ENCODE measurements at places on chromosomes 6 and 20.

- DNase-seq, result no peak
Measured at GRCh38 chr20:57570145-57570850, 9.4 kb downstream of the PCK1 start.

- no peak for DNase-seq
Measured at GRCh38 chr20:5945963-5946362, 4.4 kb downstream of the TRMT6 start.

DNA sequence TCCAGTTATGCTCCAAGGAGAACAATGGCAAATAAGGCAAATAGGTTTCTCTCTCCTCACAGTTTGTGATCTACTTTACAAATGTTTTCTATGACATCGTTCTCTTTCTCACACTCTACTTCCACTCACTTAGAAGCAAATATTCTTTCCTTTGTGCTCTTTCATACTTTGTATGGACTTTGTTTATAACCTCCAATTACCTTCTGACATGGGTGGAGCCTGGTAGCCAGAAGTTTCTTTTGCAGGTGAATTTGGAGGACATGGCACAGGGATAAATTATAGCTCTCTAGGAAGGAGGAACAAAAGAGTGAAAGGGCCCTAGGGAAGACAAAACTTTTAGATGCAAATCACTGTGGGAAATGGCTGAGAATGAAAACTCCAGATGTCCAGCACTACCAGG is 69.3 kb downstream of the OPN5 start:
- no peak for DNase-seq

- no peak for DNase-seq
Measured at GRCh38 chr6:90448836-90449235, 138.0 kb downstream of the MAP3K7 start.

GRCh38 chr20:36607586-36608387 is 2.2 kb downstream of the RAB5IF start:
- DNase-seq, result no peak

DNA sequence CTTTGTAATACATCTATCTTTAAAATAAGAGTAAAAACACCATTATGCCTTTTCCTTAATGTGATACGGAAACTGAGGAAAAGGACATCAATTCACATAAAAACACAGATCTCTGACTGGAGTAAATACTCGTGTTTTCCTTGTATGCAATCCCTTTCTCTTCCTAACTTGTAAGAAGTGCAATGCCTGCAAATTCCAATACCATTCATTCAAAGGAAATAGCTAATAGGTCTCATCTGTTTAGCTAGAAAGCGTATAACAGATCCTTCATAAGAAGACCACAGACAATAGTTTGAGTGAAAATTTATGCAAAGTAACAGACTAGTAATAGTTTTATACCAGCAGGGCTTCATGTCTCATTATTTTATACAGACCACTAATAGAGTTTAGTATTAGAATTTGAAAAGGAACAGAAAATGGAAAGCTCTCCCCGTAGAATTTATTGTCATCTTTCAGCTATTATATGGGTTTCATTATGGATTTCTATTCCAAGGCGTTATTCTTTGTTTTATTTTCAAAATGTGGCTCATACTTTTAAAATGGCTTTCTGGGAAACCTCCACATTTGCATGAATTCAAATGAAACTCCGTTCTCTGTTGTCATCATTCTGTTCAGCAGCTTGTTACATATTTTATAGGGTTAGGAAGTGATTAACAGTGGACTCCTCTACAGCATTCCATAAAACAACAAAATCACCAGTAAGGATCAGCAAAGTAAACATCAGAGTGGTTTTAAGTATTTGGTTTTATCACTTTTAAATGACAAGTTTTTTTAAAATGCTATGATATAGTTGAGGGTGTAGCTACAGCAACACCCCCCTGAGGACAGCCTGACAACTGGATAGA is 186.7 kb downstream of the BTBD9 start:
- DNase-seq, result no peak

DNA sequence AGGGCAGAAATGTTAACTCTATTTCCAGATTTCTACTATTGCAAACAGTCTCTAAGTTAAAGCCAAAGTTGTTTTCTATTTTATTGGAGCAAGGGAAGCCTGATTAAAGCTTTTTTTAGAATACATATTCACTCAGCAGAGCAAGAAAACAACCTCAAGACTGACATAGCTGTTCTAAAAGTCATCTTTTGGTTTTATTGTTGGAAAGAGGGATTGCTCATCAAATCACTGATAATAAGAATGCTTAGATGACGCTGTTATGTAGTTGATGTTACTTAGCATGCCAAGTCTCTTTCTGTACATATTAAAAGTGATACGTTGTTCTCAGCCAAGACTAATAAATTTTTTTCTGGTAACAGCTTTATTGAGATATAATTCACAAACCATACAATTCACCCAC is 172.6 kb upstream of the LAMA2 start:
- DNase-seq, result no peak

DNA sequence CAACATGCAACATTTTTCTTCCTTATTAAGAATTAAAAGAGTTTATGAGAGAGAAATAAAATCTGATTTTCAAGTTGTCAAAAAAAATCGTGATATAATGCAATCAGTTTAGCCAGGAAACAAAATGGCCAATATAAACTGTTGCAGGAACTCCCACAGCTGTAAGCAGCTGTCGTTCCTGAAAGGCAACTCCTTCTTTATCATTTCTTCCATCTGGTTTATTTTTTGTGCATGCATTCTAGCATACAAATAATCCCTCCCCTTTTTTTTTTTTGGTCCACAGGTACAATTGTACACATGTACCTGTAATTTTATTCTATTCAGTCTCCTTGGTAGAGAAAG is 19.7 kb downstream of the TRAF3IP2 start:
- no peak for DNase-seq

Data from anterior cingulate cortex (tissue), 58 donors.